IgD-negative memory B cell (primary cell): ENCODE measurements at places on chromosomes 7 and 10. TPM values are rescaled to one million over a fixed set of nuclear protein-coding genes. Genes with fewer than 3 reads are reported as not detected.

ZNF3 gene
- polyA plus RNA-seq = 31.7 TPM

IFRD1 gene
- polyA plus RNA-seq = 38.4 TPM

CRYGN gene
- not detected for polyA plus RNA-seq

FFAR4 gene
- polyA plus RNA-seq = not detected

CALHM3 gene
- not detected for polyA plus RNA-seq

BTBD16 gene
- not detected for polyA plus RNA-seq

SPDYE11 gene
- 0.19 TPM for polyA plus RNA-seq

NPFFR1 gene
- not detected for polyA plus RNA-seq

INA gene
- not detected for polyA plus RNA-seq

FAM241B gene
- polyA plus RNA-seq = 1.2 TPM

AHR gene
- polyA plus RNA-seq = 5.8 TPM

RNF148 gene
- polyA plus RNA-seq = not detected

INPP5A gene
- polyA plus RNA-seq = 0.94 TPM

ZNF212 gene
- polyA plus RNA-seq = 8.7 TPM

NUDT13 gene
- polyA plus RNA-seq = 1.3 TPM

CRHR2 gene
- polyA plus RNA-seq = not detected

PLAC9 gene
- not detected for polyA plus RNA-seq

PKD1L1 gene
- 0.06 TPM for polyA plus RNA-seq

PGAM1 gene
- polyA plus RNA-seq = 192 TPM

ACBD7 gene
- polyA plus RNA-seq = not detected

FAM180A gene
- not detected for polyA plus RNA-seq

VWC2 gene
- not detected for polyA plus RNA-seq

ZNF727 gene
- not detected for polyA plus RNA-seq

FAM24B gene
- 10.5 TPM for polyA plus RNA-seq

DRGX gene
- polyA plus RNA-seq = not detected

PRPS1L1 gene
- polyA plus RNA-seq = not detected

CCDC146 gene
- polyA plus RNA-seq = 1.0 TPM

MINDY4 gene
- polyA plus RNA-seq = 0.25 TPM

SPDYE5 gene
- polyA plus RNA-seq = 0.24 TPM

CYP3A7 gene
- not detected for polyA plus RNA-seq

RRP12 gene
- 15.0 TPM for polyA plus RNA-seq

AUTS2 gene
- polyA plus RNA-seq = 8.9 TPM

NAT16 gene
- polyA plus RNA-seq = not detected

SPDYE2 gene
- 1.2 TPM for polyA plus RNA-seq

ZC3HAV1L gene
- 0.80 TPM for polyA plus RNA-seq

SPDYE1 gene
- polyA plus RNA-seq = 0.10 TPM

PIK3CG gene
- polyA plus RNA-seq = 27.7 TPM

NDUFA5 gene
- polyA plus RNA-seq = 77.9 TPM

SLC18A3 gene
- not detected for polyA plus RNA-seq

OR6B1 gene
- not detected for polyA plus RNA-seq

SLC26A3 gene
- not detected for polyA plus RNA-seq

RNF32 gene
- 3.9 TPM for polyA plus RNA-seq

CCDC136 gene
- 0.85 TPM for polyA plus RNA-seq

HECW1 gene
- polyA plus RNA-seq = not detected

FKBP9 gene
- polyA plus RNA-seq = 0.30 TPM

FZD8 gene
- polyA plus RNA-seq = not detected

PGAM2 gene
- not detected for polyA plus RNA-seq

PNLIPRP3 gene
- not detected for polyA plus RNA-seq

GPER1 gene
- 0.66 TPM for polyA plus RNA-seq

PKD2L1 gene
- not detected for polyA plus RNA-seq
